ENCODE measurements at places on chromosomes 12 and 14.

- no peak for DNase-seq
Observed at GRCh38 chr12:34051486-34051885, 29.2 kb downstream of the ALG10 start.

DNA sequence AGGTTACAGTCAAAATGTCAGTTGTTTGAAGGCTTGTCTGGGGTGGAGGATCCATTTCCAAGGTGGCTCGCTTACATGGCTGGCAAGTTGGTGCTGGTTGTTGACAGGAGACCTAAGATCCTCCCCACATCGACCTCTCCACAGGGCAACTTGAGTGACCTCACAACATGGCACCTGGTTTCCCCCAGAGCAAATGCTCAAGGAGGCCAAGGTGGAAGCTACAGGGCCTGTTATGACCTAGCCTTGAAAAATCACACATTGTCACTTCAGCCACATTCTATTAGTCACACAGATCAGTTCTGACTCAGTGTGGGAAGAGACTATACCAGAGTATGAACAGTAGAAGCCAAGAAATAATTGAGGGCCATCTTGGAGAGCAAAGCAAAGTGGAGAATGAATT, 11.3 kb upstream of the GNG2 start:
- no peak for DNase-seq

DNA sequence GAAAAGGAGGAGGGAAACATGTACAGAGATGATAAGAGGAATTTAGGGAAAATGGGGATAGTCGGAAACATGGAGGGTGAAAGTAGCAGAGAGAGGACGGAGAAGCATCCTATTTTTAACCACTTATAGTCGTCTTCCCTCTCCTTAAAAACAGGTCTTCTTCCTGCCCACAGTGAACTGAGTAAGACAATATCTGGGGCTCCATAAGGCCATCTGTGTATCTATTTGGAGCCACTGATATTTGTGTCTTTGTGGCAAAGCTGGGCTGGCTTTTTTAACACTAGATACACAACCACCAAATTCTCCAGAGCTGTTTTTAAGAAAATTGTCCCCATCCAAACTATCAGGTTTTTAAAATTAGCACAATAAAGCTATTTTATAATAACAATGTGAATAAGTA, 109.5 kb upstream of the RAP1B start:
- DNase-seq: no peak

DNA sequence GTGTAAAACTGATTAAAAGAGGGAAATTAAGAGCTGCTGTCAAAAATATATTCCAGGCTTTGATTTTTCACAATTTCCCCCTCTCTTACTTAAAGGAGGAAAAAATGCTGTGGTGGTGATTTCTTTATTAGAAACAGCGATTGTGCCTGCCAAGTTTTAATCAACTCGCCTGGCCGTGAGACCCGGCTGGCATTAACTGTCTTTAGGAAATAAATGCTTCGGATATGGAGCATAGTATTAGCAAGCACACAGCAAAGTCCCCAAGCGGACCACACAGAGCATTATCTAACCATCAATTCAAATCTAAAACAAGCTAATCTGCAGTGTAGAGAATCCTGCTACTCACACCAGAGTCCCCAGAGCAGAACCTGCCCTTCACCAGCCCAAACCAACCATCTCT, 457.1 kb downstream of the TMEM132D start:
- DNase-seq: no peak

DNA sequence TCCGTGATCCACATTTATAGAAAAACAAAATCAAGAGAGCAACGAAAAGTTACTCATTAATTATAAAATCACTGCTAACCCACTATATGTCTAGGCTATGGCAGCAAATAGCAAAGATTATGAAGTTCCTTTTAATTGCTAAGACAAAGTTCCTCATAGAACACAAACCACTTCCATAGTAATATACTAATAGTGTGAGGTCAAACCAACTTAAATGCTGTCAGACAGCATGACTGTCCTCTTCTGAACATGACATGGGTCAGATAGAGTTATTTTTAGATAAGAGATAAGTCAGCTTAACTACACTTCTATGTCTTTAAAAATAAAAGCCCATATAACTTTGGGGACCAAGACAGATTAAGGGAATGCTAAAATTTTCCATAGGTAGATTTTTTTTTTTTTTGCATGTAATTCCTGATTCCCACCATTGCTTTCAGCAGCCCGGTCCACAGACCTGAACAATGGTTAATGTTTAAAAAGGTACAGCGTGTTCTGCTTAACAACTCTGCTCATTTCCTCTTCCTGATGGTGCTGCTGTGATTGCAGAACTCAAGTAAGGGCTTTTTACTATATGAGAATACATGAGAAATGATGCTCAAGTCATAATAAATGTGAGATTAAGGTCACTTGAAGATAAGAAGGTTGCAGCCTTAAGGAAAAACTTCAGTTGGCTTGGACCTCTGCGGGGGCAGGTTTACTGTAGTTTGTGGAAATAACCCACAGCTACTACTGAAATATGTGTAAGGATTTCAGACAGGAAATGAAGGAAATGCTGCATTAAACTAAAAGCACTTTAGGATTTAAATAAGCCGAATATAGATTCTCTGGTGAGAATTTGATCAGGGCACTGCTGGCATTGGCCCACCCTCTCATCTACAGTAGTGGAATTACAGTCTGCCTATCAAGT, 37.7 kb upstream of the DUSP6 start:
- no peak for DNase-seq

DNA sequence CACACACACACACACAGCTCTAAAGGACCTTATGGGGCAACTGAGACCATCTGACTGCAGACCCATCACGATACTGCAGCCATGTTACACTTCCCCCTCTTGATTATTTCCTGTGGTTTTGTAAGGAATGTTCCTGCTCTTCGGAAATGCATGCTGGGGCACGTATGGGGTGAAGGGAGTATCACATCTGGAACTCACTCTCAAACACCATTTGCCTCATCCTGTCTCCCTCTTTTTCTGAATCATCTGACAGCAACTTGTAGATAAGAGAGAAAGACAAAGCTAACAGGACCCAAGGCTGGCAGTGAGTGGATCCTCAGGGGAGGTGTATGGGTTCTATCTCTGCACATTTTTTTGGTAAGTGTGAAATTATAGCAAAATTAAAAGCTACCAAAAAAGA, 50.3 kb downstream of the RIMBP2 start:
- no peak for DNase-seq

DNA sequence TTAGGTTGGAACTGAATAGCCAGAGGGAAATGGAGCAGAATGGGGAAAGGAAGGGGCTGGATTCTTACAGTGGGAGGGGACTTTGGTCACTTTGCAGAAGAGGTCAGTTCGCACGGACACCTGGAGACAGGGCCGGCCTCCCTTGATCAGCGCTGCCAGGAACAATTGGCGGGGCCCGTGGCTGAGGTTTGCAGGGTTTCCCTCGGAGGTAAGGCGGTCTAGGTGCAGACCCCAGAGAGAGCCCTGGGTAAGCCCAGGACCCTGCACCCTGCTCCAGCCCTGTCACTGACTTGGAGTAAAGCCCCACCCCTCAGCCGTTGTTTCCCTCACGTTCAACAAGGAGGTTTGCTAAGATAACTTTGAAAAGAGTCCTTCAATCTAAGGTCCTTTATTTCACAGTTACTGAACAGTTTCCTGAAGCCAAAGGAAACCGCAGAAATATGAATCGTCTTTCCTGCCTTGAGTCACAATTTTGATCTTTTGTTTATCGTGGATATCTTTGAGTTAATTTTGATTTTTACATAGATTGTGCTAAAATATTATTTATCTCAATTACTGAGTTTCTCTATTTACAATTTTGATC, 231.4 kb upstream of the RTL1 start:
- DNase-seq: no peak

- no peak for DNase-seq
Observed at GRCh38 chr12:85805654-85806053, 30.6 kb downstream of the RASSF9 start.

GRCh38 chr12:80761838-80762237, 45.1 kb downstream of the MYF5 start:
- DNase-seq: no peak

DNA sequence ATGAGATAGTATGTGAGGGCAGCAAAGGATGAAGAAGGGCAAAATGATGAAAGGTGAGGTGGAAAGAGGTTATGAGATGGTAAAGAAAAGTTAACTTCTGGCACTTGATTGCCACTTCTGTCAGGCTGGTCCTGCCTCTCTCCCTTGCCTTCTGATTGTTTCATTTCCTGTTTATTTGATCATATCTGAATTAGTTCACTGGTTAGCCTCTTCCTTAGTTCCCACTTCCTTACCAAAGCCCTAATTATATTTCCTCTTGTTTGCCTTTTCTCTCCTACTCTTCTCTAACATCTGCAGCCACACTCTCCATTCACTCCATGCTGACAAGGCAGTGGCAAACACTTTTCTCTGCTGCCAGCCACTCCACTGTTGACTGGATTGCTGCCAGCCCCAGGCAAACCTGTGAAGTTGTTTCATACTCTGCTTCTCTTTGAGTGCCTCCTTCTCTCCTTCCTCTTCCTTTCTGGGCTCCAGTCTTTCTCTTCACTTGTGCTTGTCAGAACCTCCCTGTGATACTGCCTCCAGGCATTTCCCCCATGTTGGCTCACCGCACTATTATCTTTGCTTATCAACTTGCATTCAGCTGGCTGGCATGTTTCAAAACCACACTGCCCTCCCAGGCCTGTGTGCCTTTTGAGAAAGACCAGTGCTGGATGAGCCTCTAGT, 8.1 kb downstream of the PNP start:
- DNase-seq: no peak

GRCh38 chr14:71361336-71361735, 454.1 kb downstream of the PCNX1 start:
- DNase-seq: no peak

All from cortex of kidney (tissue), 1 donor.